Activated CD8-positive, alpha-beta memory T cell treated with anti-CD3 and anti-CD28 coated beads for 1 hour (primary cell): ENCODE measurements at places on chromosomes 5 and 9.

GRCh38 chr5:104088876-104089778 is 526.5 kb upstream of the NUDT12 start:
- no peak for DNase-seq

- DNase-seq: no peak
Measured at GRCh38 chr5:33329891-33330290, 110.9 kb upstream of the TARS1 start.

GRCh38 chr9:114403153-114403756 is 15.5 kb upstream of the AKNA start:
- no peak for DNase-seq

DNA sequence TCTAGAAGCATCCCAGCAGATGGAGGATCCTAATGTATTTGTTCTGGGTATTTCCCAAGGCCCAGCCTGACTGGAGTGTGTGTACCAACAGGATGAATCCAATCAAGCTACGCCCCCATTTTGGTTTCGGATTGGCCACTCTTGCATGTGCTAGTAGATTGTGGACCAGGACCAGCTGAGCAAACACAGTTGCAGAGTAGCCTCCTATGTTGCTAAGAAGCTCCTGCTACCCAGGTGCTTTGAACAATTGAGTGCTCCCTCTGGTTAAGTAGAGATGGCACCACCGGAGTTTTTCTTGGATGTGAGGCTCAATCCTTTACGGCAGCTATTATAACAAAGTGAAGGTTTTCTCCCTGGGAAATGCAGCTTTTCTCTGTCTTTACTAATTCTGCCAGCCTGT is 204.5 kb downstream of the NTRK2 start:
- no peak for DNase-seq

GRCh38 chr9:3040761-3041160 is 196.9 kb upstream of the PUM3 start:
- DNase-seq: no peak

GRCh38 chr9:129006328-129007034 is 21.6 kb downstream of the SH3GLB2 start:
- DNase-seq: no peak

GRCh38 chr9:130936285-130937117 is 2.5 kb downstream of the FIBCD1 start:
- DNase-seq: no peak

GRCh38 chr5:119080936-119081335 is 10.0 kb downstream of the DMXL1 start:
- no peak for DNase-seq

GRCh38 chr9:115146581-115147021 is 28.6 kb upstream of the TNC start:
- DNase-seq: no peak

DNA sequence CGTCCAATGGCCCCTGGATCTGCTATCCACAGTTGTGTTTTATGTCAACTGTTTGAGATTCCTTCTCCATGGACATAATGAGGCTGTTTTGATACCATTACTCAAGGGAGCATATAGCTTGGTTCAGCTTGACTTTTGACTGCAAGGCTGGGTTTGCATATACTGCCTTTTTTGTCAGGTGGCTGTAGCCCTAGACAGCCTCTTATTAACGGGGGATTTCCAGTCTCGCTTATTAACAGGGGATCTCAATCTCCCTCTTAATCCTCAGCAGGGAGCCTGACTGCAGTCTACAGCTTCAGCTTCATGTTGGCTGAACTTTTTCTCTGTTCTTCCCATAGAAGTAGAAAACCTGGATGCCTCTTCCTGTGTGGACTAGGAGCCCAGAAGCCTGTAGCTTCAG is 73.7 kb upstream of the TNC start:
- DNase-seq: no peak

DNA sequence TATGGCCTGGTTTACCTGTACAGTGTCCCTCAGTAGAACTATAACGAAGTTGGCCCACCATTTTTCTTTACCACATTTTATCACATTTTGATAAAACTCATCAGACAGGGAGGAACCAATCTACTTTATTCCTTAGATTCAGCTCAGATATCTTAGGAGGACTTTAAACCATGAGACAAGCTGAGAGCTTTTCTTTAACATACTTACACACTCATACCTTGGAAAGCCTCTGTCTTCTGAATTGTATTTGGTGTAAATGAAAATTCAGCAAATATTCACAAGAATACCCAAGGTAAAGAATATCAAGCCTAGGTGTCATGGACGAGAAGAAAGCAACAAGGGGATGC is 313.2 kb downstream of the ENC1 start:
- no peak for DNase-seq

GRCh38 chr9:4422495-4422894 is 67.8 kb upstream of the SLC1A1 start:
- no peak for DNase-seq
